Cerebellar nuclear complex (tissue), 1 donor: ENCODE measurements at places on chromosomes 12 and 14.

GRCh38 chr14:73770977-73771847 is 57.0 kb upstream of the PNMA1 start:
- no peak for DNase-seq

DNA sequence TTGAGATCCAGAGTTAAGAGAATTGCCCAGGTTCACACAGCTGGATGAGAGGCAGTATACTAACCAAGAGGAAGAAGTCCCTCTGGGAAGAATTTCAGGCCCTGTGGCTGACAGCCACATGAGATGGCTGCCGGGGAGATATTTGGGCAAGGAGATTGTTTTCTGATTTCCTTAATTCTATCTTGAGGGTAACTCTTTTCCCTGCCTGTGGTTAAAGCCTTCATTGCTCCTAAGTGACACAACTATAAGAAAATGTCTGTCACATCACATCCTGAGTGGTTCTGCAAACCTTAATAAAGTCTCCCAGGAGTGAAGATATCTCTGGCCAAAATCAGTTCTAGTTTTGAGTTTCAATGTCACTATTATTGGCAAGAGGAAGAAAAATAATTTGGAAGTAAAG is 9.6 kb downstream of the ARHGDIB start:
- no peak for DNase-seq

DNA sequence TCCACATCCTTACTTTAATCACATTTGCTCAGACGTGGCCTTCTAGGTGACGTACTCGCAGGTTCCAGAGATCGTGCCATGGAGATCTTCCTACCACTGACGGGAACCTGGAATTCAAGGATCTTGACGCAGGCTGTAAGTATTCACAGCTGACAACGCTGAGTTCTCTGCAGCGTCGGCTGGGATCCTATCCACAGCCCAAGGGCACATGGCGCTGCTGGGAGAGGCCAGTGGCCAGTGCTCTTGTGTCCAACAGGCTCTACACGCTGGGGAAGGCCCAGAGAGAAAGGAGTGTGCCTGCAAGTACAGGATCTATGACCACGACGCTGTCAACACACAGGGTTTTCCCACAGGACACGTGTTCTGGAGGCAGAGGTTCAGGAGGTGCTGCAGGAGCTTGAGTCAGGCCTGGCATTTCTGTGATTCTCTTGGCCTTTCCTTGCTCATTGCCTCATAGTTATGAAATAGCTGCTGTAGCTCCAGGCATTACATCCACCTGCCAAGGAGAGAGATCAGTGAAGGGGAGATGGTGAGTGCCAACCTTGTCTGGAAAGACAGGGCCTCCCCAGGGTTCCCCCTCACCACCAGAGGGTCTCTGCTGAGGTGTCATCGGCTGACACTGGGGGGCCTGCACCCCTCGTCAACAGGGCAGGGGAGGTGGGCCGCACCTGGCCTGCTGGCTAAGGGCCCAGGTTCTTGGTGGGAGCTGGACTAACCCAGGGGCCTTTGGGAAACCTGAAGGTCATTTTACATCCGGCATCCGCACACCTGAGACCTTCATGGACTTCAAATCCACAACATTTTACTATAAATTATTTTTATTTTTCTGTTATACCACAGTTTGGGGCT is 21.3 kb downstream of the LRCOL1 start:
- DNase-seq: no peak

- no peak for DNase-seq
These were observed 283.3 kb upstream of the PWP1 start for GRCh38 chr12:107402041-107403022.

GRCh38 chr14:68245146-68246073 is 425.8 kb downstream of the RAD51B start:
- no peak for DNase-seq

DNA sequence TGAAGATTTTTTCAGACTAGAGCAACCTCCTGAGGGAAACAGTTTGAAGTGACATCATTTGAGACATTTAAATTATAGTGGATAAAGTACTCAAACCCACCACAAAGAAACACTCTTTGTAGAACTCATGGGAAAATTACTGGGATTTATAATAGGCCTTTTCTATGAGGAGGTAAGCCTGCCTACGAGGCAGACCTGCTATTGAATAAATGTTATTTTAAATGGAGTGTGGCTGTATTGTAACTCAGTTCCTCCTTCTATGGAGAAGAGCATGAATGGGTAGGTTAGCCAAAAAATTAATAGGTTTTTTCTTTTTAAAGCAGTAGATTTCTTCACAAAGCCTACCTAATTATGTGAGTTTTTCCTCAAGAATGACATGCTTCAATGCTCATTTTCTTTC is 63.7 kb upstream of the PLEKHA5 start:
- DNase-seq: no peak

DNA sequence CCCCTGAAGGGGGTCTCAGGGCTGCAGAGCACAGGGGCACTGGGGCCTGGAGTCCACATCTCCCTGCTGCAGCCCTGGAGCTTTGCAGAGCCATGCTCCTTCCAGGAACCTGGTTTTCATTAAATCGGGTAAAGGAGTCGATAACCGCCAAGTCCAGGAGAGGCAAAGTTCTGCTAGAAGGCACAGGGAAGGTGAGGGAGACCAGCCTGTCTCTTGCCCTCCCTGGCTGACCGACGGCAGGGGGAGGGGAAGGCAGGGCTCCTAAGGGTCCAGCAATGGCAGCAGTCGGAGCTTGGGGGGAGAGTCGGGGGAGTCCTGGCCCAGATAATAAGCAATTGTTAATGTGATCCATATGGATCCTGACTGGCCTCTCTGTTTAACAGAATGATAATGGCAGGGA is 3.0 kb downstream of the FIGNL2 start:
- no peak for DNase-seq

DNA sequence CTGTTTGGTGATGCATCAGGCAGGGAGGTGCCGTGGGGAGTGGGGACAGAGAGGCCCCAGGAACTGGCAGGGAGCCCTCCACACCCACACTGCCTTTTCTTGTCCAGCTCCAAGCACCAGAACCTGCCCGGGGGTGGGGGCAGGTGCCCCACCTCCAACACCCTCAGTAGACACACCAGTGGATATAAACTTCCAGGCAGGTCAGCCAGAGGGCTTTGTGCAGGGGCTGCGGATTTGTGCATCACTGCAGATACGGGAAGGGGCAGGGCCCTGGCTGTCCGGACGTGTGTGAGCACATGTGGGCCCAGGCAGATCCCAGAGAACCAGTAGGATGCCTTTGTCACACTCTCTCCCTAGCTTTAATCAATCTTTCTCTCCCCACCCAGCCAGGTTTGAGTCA is 1.3 kb upstream of the TGM1 start:
- no peak for DNase-seq

DNA sequence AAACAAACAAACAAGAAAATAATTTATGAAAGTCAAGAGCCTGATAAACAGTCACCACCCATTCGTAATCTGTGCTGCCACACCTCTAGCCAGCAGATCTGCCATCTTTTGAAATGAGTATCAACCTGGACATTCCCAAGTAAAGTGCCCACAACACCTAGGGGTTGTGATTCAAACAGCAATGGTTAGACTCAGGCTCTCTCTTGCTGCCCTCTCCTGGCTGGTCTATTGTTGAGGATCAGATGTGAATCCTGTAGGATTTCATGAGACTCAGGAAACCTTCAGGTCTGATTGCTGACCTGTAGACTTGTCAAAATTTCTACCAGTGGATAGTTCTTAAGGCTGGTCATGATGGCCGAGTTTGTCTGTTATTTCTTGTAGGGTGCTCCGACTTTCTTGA is 26.8 kb downstream of the DGLUCY start:
- DNase-seq: no peak

- no peak for DNase-seq
These were observed 15.0 kb downstream of the SRP54 start for GRCh38 chr14:34997762-34998161.

GRCh38 chr12:87920139-87920538 is 109.1 kb downstream of the C12orf50 start:
- no peak for DNase-seq

- DNase-seq: no peak
These were observed 117.2 kb upstream of the SCAF11 start for GRCh38 chr12:46107591-46107990.

- DNase-seq: no peak
These were observed 80.2 kb upstream of the GPHB5 start for GRCh38 chr14:63398952-63399351.

DNA sequence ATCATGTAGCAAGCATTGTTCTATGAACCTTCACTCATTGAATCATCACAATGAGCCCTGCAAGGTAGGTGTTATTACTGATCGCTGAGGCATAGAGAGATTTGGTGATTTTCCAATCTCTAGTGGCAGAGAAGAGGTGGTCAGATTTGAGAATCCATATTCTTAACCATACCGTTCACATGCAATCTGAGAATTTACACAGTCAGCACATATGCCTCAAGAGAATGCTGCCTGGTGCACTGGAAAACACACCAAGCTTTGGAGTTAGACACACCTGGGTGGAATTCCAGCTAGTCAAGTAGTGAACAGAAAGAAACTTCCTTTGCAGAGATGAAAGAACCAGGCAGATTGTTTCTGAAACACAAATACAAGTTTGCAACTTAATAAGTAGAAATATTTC is 94.1 kb downstream of the LGR5 start:
- DNase-seq: no peak

DNA sequence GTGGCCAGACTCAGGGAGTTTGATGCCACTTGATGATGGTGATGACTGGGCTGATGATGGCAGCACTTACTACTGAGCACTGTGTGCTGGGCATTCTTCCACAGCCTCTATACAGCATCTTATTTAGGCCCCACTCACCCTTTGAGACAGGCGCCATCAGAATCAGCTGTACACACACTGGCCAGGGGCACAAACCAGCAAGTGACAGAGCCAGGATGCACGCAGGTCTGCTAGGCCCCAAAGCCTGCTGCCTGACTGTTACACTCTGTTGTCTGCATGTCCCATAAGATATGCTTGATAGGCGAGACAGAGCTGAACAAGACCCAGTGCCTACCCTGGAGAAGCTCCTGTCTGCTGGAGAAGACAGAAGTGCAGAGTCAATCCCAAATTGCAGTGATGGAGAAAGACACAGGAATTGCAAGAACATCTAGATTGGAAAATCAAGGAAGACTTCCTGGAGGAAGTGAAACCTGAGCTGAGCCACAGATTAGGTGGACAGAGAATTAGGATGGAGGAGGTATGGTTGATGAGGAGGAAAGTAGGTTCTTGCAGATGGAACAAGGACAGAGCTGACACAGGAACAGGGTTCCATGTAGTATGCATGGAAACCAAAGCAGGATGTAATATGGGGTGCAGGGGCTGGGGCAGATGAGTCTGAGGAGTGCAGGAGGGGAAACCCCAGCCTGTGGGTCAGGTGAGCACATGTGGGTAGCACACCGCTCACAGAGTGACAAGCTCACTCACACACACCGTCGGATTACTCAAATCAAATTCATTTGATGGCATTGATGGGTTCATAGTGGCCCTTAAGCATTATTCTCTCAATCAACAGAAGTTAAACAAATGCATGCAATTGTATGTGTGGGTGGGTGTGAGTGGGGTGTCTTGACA is 117.3 kb downstream of the BEGAIN start:
- DNase-seq: no peak

- no peak for DNase-seq
These were observed 56.2 kb upstream of the BEGAIN start for GRCh38 chr14:100643426-100643825.

- no peak for DNase-seq
These were observed 94.9 kb downstream of the DAAM1 start for GRCh38 chr14:59283361-59283760.

- DNase-seq: no peak
These were observed 121.6 kb downstream of the MGAT4C start for GRCh38 chr12:86134561-86134960.

DNA sequence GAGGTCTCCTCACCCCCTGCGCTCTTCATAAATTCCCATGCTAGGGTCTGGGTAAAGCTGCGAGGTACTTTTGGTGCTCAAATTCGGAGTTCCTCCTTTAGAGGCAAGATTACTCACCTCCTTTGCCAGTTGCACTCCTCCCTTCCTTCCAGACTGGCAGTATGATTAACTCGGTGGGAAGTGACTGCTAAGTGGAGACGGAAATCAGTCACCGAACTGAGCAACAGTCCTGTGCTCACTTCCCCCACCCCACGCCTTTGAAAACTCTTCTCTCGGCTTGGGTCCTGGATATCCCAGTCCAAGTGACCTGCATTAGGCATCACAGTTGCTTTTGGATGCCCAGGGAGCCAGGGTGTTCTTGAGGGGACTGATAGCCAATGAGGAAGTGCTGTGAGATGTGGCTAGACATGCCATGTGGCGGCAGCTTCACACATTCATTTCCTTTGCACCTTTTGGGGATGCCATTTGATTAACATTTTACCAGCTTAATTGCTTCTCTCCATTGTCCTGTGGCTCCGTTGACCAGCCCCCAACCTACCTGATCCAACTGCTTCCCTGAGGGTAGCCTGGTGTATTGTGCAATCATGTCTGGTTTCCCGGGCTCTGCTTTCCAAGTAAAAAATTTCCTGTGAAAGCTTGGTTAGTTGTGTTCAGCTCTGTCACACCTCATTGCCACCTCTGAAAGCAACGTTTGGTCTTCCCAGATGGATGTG is 840 bp downstream of the PNP start:
- DNase-seq: peak; percentile 32

DNA sequence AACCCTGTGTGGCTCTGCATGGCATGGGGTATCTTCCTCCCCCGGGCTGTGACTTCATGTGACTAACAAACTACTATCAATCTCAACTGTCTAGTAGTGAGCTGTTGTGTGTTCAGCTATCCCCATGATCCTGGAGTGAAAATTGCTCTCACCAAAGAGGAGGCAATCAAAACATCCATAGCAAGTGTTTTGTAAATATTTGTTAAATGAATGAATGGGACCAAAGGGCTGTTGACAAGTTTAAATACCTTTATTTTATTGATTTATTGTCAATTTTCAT is 138.1 kb upstream of the CPM start:
- no peak for DNase-seq

- no peak for DNase-seq
These were observed 58.3 kb upstream of the ISM2 start for GRCh38 chr14:77556946-77557345.

GRCh38 chr12:28027947-28028724 is 55.6 kb upstream of the PTHLH start:
- no peak for DNase-seq

- DNase-seq: no peak
These were observed 151.1 kb downstream of the CALM1 start for GRCh38 chr14:90547968-90548367.

- no peak for DNase-seq
These were observed 138.7 kb downstream of the BRMS1L start for GRCh38 chr14:35964697-35965286.

- DNase-seq: peak; percentile 64
These were observed 58.1 kb downstream of the PLEKHG3 start for GRCh38 chr14:64762044-64763034.
